ENCODE measurements at places on chromosomes 5 and 9.

DNA sequence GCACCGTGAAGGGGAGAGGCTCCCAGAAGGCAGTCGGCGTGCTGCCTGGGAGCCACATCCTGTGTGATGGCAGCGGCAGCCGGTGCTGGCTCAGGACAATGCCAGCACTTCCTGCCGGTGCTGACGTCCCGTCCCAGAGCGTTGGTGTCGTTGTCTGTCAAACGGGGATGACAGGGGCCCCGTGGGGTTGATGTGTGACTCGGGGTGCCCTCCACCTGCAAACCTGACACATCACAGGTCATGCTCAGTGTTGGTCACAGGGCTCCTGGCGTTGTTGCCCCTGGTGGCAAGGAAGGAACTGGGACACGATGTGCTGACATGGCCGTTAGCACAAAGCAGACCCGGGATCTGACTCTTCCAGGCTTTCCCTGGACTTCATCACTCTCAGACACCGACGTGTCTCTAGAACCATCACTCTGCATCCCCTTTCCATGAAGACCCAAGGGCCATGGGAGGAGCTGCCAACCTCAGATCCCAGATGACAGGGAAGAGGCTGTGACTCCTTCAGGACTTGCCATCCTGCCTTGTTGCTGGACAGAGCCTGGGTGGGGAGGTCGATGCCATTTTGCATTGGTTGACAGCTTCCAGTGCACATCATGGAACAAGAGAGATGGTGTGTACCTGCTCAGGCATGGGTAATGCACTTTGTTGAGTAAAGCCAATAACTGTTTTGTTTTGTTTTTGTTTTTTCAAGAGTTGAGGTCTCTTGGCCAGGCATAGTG lies 21.5 kb downstream of the PLPP7 start:
- peak; percentile 42 for DNase-seq

DNA sequence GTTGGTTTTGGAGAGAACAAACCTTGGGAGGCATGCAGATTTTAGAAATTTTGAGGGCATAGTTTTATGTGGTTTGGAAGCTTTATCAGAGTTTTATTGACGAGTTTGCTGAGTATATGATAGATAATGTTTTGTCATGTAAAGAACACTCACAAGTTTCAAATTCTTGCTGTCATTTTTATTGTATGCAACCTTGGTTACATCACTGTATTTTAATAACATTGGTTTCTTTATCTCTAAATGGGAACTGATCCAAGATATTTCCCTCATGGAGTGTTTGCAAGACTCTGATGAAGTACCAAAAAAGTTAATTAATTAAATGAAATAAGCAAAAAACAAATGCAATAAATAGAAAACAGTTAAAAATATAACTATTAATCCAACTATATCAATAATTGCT lies 170.3 kb downstream of the SMC2 start:
- DNase-seq, result no peak

DNA sequence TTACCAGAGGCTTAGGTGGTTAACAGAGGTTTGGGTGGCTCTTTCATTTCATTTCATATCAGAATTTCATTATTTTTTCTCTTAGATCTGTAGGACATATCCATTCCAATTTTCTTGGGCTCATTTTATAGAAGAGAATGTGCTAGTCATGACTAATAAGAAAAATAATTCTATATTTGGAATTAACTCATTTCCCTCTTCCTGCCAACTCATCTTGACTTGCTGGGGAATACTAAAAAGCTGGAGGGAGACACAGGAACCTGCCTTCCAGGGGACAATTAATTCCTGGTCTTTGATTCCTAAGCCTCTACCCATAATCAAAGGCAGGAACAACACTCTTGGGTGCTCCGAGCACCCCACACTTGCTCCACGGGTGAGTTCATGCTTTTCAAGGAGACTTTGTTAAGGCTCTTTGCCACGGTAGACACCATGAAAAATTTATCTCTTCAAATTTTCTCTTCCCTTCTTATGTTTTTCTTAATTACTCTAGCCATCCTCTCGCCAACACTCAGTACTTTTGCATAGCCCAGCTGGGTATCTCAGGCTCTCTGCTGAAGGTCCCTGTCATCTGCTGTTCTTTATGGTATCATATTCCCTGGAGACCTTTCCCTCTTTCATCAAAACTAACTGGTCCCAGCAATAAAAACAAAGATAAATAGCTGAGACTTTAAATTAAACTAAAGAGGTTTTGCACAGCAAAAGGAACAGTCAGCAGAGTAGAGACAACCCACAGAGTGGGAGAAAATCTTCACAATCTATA lies 273.9 kb downstream of the NPR3 start:
- no peak for DNase-seq

- DNase-seq, result no peak
These were observed 77.5 kb downstream of the STARD4 start for GRCh38 chr5:111434800-111435199.

- no peak for DNase-seq
These were observed 36.0 kb downstream of the ST8SIA4 start for GRCh38 chr5:100867039-100867562.

- no peak for DNase-seq
These were observed 105.8 kb upstream of the IL6ST start for GRCh38 chr5:56100439-56101176.

DNA sequence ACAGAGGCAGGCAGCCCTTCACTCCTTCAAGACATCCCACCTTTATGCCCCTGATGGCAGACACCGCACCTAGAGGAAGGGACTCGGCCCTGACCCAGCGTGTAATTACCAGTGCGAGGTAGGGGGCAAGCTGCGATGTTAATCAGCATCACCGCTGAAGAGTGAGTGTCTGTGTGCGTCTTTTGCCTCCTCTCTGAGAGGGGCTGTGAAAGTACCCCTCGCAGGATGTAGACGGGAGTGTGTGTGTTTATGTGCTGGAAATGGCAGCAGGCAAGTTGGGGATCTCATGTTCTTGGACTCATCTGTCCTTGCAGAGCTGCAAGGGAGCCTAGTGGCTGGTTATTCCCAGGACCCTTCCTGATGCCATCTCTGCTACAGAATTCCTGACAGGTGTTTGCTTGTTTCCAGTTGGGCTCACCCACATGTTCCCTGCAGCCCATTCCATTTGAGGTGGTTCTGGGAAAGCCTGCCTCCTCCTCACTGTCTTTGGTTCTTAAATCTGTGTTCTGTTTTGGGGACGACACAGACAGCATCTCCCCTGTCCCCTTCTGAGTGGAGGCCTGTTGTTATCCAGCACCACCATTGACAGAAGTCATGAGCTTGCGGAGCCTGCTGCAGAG lies 70.5 kb downstream of the ZNF618 start:
- no peak for DNase-seq

- no peak for DNase-seq
These were observed 26.8 kb downstream of the NMRK1 start for GRCh38 chr9:75061169-75061568.

DNA sequence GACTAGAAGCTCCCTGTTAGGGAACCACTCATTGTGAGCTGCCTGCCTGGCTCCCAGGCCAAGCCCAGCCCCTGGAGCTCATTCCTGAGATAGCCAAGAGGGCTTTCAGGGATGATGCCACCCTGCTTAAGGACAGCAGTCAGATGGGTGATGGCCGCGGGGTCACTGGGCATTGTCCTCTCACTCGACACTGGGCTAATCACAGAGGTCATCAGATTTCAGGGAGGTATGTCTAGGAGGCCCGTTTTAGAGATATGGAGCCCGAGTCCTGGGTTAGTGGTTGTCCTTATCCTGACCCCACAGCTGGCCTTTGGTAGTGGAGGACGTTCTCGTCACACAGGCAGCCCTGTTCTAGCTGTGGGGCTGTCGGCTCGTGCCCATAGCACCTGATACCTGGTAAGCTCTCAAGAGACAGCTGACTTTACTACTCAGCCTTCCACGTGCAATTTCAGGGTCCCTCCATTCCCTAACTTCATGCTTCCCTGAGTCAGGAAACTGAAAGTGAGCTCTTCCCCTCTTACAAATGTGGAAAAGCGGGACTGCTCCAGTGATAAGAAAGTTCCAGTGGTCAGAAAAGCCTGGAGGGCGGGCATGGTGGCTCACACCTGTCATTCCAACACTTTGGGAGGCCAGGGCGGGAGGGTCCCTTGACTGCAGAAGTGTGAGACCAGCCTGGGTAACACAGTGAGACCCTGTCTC lies 7.1 kb upstream of the PTGES start:
- no peak for DNase-seq

- no peak for DNase-seq
These were observed 18.6 kb downstream of the MLLT3 start for GRCh38 chr9:20603524-20604268.

- no peak for DNase-seq
These were observed 18.1 kb downstream of the SLC1A1 start for GRCh38 chr9:4508246-4508906.

GRCh38 chr5:9283473-9283872 lies 262.4 kb downstream of the SEMA5A start:
- DNase-seq, result no peak

DNA sequence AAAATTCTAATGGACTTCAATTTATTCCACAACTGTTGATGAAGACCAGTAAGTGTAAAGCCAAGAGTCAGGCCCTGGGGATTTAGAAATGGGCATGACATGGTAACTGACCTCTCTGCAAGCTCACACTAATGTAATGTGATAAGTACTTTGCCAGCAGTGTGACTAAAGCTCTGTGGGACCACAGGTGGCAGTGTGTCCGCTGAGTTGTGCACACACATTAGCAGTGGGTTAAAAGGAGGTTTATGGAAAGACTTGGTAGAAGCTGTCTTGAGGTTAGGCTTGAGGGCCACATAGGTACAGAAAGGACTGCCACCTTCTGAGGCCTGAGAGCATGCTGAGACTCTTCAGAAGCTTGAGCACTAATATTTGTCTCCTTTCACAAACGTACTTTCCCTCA lies 67.6 kb downstream of the UBAP1 start:
- no peak for DNase-seq

GRCh38 chr5:171131497-171131896 lies 177.6 kb upstream of the TLX3 start:
- no peak for DNase-seq

DNA sequence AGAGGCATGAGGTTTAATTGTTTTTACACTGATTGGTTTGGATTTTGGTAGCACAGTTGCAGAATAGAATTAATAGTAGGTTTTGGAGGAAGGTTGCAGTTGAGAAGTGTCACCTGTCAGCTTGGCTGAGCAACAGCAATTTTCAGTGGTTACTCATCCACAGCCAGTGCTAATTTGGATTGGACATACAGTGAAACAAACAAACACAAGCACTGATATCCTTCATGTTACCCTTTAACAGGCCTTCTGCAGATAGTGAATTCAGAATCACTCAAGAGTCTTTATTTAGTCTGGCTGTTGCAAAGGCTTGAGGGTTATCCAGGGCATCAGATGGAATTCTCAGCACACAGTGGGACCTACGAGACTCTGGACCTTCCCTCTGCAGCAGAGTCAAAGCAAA lies 31.8 kb upstream of the POU4F3 start:
- no peak for DNase-seq

GRCh38 chr5:134453016-134453415 lies 41.3 kb upstream of the CDKN2AIPNL start:
- no peak for DNase-seq

- no peak for DNase-seq
These were observed 359.5 kb downstream of the CETN3 start for GRCh38 chr5:90050103-90050502.

DNA sequence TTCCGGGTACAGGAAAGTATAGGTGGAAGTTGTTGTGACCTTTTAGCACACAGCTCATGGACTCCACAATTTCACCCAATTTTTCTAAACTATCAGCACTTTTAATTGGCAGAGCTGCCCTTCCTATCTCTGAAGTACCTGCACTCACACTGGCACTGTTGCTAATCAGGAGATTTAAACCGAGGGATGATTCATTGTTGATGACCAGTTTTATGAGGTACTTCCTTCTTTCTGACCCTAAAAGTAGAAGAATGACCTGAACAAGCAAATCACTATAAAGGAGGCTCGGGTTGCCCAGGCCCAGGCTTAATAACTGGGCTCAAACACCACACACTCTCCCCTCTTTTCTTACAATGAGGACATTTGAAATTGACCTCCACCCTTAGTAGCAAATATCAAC lies 105.9 kb downstream of the KCNN2 start:
- DNase-seq, result no peak

- no peak for DNase-seq
These were observed 631.8 kb downstream of the BNC2 start for GRCh38 chr9:16238623-16239138.

GRCh38 chr9:3508521-3509291 lies 17.1 kb downstream of the RFX3 start:
- DNase-seq, result no peak

- DNase-seq, result no peak
These were observed 369.4 kb downstream of the TMEM161B start for GRCh38 chr5:87899208-87899661.

GRCh38 chr5:103139264-103139865 lies 19.3 kb downstream of the PPIP5K2 start:
- peak; percentile 61 for DNase-seq

DNA sequence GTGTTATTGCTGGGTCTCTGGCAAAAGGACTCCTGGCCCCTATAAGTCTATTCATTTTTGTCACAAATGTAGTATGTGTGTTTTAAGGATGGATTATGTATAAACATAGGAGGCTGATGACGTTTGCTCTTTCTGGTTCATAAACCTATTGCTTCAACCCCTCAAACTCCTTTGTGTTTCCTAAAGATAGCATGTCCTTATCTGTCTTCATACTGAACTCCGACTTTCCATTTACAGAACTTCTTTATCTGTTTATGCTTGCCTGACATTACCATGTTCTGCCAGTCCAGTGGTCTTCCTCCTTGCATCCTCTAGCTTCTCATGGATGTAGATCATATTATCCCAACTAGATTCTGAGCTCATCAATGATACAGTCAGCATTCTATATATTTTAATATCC lies 46.1 kb downstream of the ARHGEF28 start:
- no peak for DNase-seq

DNA sequence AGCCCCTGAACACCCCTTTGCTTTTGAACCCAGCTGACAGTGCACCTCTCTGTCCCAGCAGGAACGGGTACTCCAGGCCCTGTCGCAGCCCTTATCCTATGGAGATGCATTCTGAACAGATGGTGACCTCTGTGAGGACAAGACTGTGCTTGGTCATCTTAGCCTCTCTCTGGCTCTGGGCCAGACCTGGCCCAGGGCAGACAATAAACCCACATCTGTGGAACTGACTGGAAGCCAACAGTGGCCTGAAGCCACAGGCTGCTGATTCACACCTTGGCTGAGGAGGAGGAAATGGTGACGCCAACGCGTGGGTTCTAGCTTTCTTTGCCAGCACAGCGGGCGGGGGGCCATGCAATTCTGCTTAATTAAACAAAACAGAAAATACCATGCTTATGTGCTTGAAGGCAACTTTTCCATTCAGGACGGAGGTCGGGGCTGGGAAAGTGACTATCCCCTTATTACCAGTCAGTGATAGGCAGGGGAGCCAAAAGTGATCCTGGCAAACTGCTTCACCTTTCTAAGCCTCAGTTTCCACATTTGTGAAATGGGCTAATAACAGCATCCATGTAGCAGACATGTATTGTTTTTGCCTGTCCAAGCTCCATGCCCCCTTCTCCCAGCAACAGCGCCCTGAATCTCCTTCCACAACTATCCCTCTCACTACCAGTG lies 10.8 kb downstream of the SH3PXD2B start:
- peak; percentile 61 for DNase-seq

DNA sequence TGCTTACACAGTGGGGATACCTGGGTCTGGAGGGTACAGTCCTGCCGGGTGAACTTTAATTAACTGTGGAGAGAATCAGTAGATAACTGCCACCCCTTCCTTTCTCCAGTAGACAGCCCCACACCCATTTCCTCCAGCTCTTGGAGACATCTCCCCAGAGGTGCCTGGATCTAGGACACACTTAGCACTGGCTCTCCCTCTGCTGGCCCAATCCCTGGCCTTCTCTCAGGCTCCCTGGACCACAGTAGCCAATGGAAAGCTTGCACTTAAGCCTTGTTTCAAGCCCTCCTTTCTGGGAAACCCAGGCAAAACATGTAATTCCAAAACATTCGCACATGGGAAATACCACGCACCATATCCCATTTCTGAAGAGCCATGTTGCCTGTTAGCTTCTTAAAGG lies 169.2 kb upstream of the GAS1 start:
- DNase-seq, result no peak

All from stimulated activated CD8-positive, alpha-beta memory T cell treated with anti-CD3 and anti-CD28 coated beads, Interleukin-2, amount 100 ng/mL, for 48 hours (primary cell).